Fibroblast of lung (primary cell): ENCODE measurements at places on chromosomes 1 and 21. TPM values are rescaled to one million over a fixed set of nuclear protein-coding genes. Genes with fewer than 3 reads are reported as not detected.
A peak's percentile ranks its signal among the peaks of the same experiment; 100 is the strongest.

MFSD2A gene
- total RNA-seq, result 1.0 and 1.2 TPM in 2 replicates

GRCh38 chr1:169107603-169108208, 1.2 kb downstream of the ATP1B1 start:
- DNase-seq, result peak; percentile 43
- H3K27ac ChIP-seq, result peak overlapping the region; percentile 94
- peaks cover 24% of the 10 kb centered on the region for H3K4me1 ChIP-seq
- no peaks in the 10 kb centered on the region for H3K27me3 ChIP-seq

DNA sequence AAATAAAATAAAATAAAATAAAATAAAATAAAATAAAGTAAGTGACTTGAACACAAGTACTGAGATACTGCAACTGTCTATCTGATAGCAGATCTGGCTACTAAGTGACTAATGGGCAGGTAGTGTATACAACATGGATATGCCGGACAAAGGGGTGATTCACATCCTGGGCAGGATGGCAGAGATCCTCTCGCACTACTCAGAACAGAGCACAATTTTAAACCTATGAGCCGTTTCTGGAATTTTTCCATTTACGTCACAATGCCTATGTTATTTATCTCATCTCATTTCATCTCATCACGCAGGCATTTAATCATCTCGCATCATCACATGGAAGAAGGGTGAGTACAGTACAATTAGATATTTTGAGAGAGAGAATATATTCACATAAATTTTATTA, 233.3 kb upstream of the COA6 start:
- no peak overlapping the region for H3K4me3 ChIP-seq
- H3K36me3 ChIP-seq, result no peaks in the 10 kb centered on the region
- no peaks in the 10 kb centered on the region for H3K4me1 ChIP-seq
- no peaks in the 10 kb centered on the region for H3K27me3 ChIP-seq
- no peak overlapping the region for H3K27ac ChIP-seq

GPR89B gene
- 19.0 and 21.8 TPM in 2 replicates for total RNA-seq

- H3K4me3 ChIP-seq, result no peak overlapping the region
- no peaks in the 10 kb centered on the region for H3K27me3 ChIP-seq
- peaks cover 32% of the 10 kb centered on the region for H3K4me1 ChIP-seq
- peaks cover 50% of the 10 kb centered on the region for H3K36me3 ChIP-seq
- peak; percentile 72 for DNase-seq
- peak overlapping the region; percentile 50 for H3K27ac ChIP-seq
These were observed 35.5 kb downstream of the CAPN2 start for GRCh38 chr1:223747838-223748335.

KISS1 gene
- 0.17 TPM in 1 of 2 replicates, not detected in the other for total RNA-seq

- DNase-seq, result peak; percentile 24
- H3K27me3 ChIP-seq, result no peaks in the 10 kb centered on the region
- no peaks in the 10 kb centered on the region for H3K36me3 ChIP-seq
- no peak overlapping the region for H3K27ac ChIP-seq
These were observed 56.8 kb downstream of the ACP6 start for GRCh38 chr1:147613506-147613905.

PRAMEF8 gene
- not detected in 2 replicates for total RNA-seq

E2F2 gene
- total RNA-seq, result 0.17 TPM in 1 of 2 replicates, not detected in the other

ETNK2 gene
- total RNA-seq, result 1.7 and 3.3 TPM in 2 replicates

DNA sequence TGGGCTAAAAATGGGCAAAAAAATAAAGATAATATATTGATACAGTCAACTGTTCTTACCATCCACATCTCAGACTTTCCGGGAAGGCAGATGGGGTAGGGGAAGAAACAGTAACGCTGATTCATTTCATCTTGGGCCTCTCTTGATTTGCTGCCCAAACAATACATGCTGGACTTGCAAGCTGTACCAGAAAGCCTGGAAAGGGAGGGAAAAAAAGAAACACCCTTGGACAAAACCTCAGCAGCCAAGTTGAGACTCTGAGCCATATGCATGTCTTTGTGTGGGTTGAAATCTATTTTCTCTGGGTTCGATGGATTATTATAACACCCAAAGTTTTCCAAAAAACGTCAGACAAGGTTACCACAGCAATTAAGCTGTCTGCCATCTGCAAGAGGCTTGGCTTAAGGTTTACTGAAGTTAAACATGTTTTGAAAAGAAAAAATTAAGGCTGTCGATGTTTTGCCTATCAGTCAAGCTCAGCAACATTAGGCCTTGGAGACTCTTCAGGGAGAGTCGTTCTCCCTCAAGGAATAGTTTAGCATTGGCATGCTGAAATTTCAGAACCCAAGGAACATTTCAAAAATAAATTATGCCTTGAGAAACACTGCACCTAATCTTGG, 71.2 kb downstream of the PSMG1 start:
- H3K4me3 ChIP-seq, result no peak overlapping the region
- H3K36me3 ChIP-seq, result no peaks in the 10 kb centered on the region
- peak; percentile 60 for DNase-seq
- H3K27me3 ChIP-seq, result no peaks in the 10 kb centered on the region
- H3K4me1 ChIP-seq, result peaks cover 13% of the 10 kb centered on the region
- no peak overlapping the region for H3K27ac ChIP-seq

- no peak overlapping the region for H3K4me3 ChIP-seq
- H3K27me3 ChIP-seq, result no peaks in the 10 kb centered on the region
- no peak for DNase-seq
- no peaks in the 10 kb centered on the region for H3K36me3 ChIP-seq
- H3K27ac ChIP-seq, result no peak overlapping the region
These were observed 181.5 kb upstream of the C1orf105 start for GRCh38 chr1:172238965-172239364.

DNA sequence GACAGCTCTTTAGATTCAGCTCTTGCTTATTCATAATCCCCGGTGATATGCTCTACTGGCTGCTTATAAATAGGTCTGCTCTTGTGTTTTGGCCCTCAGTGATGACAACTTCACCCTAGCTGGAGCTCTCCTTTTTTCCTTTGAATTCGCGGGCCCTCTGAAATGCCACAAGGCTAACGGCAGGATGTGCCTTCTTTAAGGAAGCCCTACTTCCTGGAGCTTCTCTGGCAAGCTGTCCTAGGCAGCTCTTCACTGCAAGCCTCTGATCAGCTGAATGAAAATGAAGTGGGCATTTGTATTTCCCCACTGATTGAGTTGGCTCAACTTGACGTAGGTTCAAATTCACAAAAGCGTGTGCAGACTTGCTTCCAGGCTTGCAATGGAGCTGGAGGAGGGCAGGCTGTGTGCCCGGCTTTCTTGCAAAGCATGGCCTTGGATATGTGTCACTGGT, 22.2 kb downstream of the SGIP1 start:
- H3K36me3 ChIP-seq, result no peaks in the 10 kb centered on the region
- no peak overlapping the region for H3K4me3 ChIP-seq
- peaks cover 23% of the 10 kb centered on the region for H3K4me1 ChIP-seq
- H3K27ac ChIP-seq, result no peak overlapping the region
- no peak for DNase-seq

DNA sequence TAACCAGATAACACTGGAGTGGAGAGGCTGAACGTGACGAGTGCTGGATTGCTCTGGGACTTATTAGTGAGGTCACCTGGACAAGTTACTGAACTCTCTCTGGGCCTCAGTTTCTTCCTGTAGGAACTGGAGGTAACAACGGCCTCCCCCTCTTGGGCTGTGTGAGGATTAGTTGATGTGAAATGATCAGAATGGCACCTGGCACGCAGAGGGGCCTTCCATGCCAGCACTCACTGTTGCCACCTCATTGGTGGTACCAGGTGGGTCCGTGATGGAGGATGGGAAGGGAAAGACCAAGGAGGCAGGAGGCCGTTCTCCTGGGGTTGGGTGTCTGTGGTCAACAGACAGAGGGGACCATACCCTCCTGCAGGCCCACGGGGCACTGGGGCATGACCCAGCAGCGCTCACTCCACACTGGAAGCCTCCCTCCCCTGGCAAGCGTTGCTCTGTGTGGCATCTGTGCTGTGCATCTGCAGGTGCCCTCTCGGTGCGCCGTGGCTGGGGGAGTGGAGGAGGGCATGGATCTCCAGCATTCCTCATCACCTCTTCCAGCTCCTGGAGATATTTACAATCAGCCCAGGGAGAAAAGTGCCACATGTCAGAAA, 349.5 kb upstream of the VAMP3 start:
- no peak overlapping the region for H3K4me3 ChIP-seq
- no peaks in the 10 kb centered on the region for H3K27me3 ChIP-seq
- H3K36me3 ChIP-seq, result no peaks in the 10 kb centered on the region
- H3K27ac ChIP-seq, result no peak overlapping the region
- DNase-seq, result no peak

- peaks cover 4% of the 10 kb centered on the region for H3K4me1 ChIP-seq
- H3K4me3 ChIP-seq, result no peak overlapping the region
- DNase-seq, result no peak
- no peaks in the 10 kb centered on the region for H3K36me3 ChIP-seq
- H3K27ac ChIP-seq, result no peak overlapping the region
These were observed 23.7 kb downstream of the RRP1 start for GRCh38 chr21:43812957-43813655.

- H3K27me3 ChIP-seq, result peaks cover 10% of the 10 kb centered on the region
- H3K4me3 ChIP-seq, result no peak overlapping the region
- H3K36me3 ChIP-seq, result no peaks in the 10 kb centered on the region
- no peak for DNase-seq
- no peak overlapping the region for H3K27ac ChIP-seq
These were observed 9.3 kb downstream of the C1QB start for GRCh38 chr1:22662318-22662717.

DNA sequence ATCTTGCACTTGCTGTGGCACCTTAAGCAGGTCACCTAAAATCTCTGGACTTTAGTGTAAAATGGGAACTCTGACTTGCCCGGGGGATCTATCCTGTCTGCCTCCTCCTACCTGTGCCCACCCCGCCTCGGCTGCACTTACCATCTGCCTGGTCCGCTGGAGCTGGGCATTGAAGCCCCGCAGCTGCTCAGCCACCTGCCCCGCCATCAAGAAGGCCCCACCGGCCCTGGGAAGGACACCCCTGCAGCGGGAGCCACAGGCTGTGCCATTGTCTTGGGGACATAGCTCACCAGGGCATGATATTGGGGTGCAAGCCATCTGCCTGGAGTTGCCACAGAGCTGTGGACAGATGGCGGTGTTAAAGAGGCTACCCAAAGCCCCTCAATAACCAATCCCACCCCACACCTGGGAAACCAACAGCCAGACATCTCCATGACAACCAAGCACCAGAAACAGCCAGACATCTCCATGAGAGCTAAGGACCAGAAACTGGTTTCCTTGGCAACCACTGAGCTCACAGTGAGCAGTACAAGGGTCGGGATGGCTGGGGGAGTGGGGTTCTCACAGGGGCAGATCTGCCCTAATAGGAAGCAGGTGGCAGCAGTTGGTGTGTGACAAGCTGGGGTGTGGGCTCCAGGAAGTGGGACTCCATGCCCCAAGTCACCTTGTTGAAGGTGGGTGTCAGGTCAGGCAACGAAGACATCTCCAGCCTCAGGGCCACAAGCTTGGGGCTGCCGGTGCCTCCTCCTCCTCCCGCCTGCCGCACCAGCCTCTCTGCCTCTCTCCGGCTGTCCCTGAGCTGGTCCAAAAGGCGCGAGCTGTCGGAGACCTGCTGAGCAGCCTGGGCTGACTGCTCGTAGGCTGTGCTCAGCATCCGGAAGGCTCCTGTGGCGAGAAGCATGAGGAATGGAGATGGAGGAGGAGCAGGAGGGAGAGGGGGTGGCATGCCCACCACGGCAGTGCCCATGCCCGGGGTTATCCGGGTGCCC, 29.1 kb downstream of the LAMB3 start:
- DNase-seq, result no peak
- H3K4me3 ChIP-seq, result no peak overlapping the region
- H3K4me1 ChIP-seq, result no peaks in the 10 kb centered on the region
- H3K27me3 ChIP-seq, result no peaks in the 10 kb centered on the region

LAMC1 gene
- total RNA-seq, result 408 and 477 TPM in 2 replicates

GRCh38 chr1:148264374-148265276, 112.5 kb upstream of the NBPF11 start:
- peaks cover 2% of the 10 kb centered on the region for H3K4me1 ChIP-seq
- H3K27ac ChIP-seq, result no peak overlapping the region
- H3K36me3 ChIP-seq, result no peaks in the 10 kb centered on the region
- peaks cover 20% of the 10 kb centered on the region for H3K27me3 ChIP-seq
- no peak overlapping the region for H3K4me3 ChIP-seq

DNA sequence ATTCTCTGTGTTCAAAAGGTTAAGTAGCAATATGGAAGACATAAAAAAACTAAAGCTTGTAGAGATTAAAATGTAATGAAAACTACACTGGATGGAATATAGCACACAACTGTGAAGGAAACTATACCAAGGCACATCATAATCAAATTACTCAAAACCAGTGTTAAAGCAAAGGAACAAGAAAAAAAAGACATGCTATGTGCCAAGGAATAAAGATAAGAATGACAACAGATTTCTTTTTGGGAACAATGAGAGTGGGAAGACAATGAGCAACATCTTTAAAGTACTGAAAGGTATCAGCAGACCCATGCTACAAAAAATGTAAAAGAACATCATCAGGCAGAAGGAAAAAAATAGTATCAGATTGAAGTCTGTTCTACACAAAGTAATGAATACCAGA, 157.8 kb downstream of the VPS13D start:
- no peak overlapping the region for H3K4me3 ChIP-seq
- H3K4me1 ChIP-seq, result no peaks in the 10 kb centered on the region
- no peaks in the 10 kb centered on the region for H3K27me3 ChIP-seq
- peaks cover 2% of the 10 kb centered on the region for H3K36me3 ChIP-seq
- DNase-seq, result peak; percentile 38
- H3K27ac ChIP-seq, result no peak overlapping the region

- no peak overlapping the region for H3K4me3 ChIP-seq
- H3K27ac ChIP-seq, result no peak overlapping the region
- no peaks in the 10 kb centered on the region for H3K36me3 ChIP-seq
These were observed 611.2 kb upstream of the ADGRL4 start for GRCh38 chr1:79617777-79618176.

DNA sequence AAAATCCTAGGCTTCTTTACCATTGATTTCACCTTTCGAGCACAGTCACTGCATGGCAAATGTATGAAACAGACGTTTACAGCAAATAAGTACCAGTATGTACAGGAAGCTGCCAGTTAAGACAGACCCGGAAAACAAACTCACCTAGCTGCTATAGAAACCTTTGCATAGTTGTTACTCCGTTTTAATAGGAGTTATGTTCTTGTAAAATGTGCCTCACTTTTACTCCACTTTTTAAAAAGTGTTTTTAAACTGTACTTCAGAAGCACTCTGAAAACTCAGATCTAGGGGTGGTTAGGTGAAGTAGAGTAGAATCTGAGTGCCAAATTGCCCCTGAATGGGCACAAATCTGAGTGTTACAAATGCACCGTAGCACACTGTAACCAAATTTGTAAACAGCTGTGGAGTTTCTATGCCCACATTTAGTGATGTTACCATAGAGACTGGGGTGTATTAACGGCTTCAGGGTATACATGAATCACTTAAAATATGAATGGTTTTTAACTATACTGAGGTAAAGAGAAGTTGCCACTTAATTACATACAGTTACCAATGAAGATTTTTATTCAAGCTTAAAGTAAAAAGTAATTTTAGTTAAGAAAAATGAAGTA, 30.7 kb downstream of the CNIH4 start:
- H3K4me1 ChIP-seq, result no peaks in the 10 kb centered on the region
- H3K36me3 ChIP-seq, result peaks cover 8% of the 10 kb centered on the region
- H3K27ac ChIP-seq, result no peak overlapping the region

ORC1 gene
- total RNA-seq, result 0.26 and 0.83 TPM in 2 replicates
